HCEC 1CT (cell line): ENCODE measurements at places on chromosomes 2 and 18.
A peak's percentile ranks its signal among the peaks of the same experiment; 100 is the strongest.

GRCh38 chr2:186696290-186696689 lies 2.4 kb downstream of the FAM171B start:
- DNase-seq, result no peak

GRCh38 chr2:143807192-143807591 lies 678.0 kb downstream of the ARHGAP15 start:
- peak; percentile 31 for DNase-seq

- peak; percentile 60 for DNase-seq
These were observed 8.6 kb upstream of the RPL37A start for GRCh38 chr2:216490061-216490460.

GRCh38 chr2:102100371-102101096 lies 42.0 kb upstream of the IL1R1 start:
- peak; percentile 71 for DNase-seq

- no peak for DNase-seq
These were observed 134.9 kb upstream of the NDUFV2 start for GRCh38 chr18:8967573-8967972.
